LoVo (cell line): ENCODE measurements at places on chromosomes 6 and 20.

DNA sequence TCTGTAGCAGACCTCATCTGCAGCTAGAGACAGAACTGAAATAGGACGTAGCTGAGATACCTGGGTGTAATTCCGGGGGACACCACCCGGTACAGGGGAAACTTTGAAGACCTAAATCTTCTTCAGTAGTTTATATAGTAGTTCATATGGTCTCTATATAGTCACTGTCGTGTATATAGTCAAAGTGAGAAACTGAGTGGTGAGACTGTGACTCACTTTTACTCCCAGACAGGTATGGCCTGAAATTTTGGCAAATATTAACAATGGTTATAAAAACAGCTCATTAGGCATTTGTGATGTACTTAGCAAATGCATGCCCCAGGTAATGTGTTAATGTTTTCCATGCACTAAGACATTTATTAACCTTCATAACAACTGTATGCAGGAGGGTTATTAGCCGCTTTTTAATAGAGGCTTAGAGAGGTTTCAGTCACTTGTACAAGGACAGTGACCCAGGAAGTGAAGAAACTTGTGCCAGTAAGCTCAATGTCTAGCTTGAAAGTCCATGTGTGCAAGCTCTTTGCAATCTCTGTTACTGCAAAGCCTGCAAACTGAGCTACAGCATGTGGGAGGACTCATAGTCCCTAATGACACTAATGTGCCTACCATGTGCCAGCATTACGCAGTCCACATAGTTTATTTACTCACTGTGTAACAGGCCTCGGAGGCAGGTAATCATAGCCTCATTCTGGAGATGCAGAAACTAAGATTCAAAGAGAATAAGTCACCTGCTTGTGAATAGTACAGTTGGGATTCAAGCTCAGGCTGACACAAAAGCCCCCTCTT lies 165.4 kb upstream of the CHD6 start:
- DNase-seq = no peak

DNA sequence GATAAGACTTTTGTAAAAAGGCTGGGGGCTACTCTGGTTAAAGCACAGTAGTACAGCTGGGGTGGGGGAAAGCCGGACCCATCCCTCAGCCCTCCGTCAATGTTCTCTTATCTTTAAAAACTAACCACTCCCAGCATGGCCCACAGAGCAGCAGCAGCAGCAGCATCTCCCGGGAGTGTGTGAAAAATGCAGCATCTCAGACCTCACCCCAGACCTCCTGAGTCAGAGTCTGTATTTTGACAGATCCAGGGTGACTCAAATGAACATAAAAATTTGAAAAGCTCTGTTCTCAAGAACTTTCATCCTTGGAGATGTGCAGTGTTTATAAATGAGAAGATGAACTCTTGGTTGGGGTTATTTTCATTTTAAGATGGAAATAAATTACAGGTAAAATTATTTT lies 277.7 kb upstream of the ECI2 start:
- no peak for DNase-seq

DNA sequence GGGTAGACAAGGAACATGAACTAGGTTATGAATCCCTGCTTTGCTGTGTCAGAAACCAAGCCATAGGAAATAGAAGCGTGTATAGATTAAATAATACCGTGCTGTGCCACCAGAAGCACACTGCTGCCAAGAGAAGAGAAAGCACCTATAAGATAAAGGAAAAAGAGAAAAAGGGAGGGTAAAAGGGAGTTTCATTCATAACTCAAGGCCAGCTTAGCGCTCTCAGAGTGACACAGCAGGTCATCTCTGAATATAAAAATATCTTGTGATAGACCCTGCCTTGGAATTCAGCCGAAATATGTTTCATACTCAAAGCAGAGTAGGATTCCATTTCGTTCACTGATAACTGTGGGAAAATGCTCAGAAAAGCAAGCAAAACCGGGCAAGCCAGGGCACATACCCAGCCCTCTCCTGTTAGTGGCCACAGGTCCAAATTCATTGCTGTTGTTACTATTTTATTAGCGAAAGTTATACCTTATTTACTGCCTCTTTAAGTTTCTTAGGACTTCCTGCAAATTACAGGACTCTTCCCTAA lies 8.7 kb downstream of the JAG1 start:
- no peak for DNase-seq

DNA sequence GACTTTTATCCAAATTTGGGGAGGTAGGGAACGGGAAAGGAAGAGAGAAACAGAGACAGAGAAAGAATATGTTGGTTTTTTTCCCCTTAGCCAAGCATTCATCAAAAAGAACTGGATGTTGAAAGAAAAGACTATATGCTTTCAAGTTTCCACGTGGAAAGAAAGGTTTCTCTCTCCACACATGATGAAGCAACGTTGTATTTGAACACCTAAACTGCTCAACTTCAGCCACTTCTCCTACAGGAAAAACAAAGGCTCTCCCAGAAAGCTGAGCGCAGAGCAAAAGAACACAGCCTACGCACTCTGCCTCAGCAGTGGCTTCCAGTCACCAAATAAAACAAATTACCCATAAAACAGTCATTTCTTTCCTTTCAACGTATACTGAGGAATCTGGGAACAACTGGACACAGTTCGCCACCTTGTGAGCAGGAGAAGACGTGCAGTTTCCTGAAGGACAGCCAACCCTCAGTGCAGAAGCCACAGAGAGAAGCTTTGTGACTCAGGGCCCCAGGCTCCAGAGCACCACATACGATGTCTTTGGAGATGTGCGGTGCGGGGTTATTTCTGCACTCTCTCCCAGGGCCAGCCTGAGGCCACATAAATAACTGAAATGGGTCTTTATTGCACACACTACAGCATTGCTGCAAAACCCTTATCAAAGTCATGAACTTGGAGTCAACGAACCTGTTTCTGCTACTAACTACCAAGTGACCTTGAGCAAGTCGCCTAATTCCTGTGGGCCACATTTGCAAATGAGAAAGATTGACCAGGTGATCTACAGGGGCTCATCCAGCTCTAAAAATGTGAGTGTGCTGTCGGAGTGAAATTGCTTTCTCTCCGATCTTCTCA lies 10.1 kb downstream of the IL17F start:
- DNase-seq = peak; percentile 49

DNA sequence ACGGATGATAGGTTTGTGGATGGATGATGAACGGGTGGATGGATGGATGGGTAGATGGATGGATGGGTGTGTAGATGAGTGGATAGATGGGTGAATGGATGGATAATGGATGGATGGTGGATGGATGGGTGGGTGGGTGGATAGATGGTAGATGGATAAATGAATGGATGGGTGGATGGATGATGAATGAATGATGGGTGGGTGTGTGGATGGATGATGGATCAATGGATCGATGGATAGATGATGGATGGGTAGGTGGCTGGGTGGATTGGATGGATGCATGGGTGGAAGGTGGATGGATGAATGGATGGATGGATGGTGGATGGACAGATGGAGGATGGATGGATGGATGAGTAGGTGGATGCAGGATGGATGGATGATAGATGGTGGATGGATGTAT lies 394.1 kb downstream of the TAF4 start:
- no peak for DNase-seq

DNA sequence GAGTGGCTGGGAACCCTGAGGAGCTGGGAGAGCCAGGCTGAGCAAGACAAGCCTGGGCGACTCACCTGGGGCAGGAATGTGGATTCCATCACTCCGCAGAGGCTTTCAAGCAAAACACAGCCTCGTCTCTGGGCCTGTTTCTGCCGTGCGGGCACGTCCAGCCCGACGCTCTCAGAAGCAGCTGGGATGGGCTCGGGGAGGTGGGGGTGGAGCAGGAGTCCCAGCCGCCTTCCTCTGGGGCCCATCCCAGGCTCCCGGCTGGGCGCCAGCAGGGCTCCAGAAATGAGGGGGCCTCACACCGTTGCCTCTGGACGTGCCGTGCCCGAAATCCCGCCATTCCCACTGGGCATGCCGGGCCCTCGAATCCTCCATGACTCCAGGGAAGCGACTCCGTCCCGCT lies 8.7 kb upstream of the RPS21 start:
- DNase-seq = no peak

DNA sequence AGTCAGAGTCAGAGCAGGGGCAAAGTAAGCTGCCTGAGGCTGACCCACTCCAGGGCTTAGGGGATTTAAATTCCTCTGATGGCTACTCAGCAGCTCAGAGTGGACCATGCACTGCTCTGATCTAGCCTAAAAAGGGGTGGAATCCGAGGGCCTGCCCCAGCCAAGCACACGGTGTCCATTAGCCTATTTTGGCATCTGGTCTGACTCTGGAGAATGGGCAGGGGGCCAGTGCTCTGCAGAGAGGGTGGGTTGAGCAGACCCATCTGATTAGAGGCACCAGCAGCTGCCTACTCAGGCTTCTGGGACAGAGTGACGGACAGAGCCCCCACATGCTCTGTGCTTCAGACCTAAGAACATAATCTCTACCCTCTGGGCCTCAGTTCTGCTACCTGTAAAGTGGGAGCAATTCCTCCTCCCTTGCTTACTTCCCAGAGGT lies 25.9 kb upstream of the TGM2 start:
- no peak for DNase-seq

DNA sequence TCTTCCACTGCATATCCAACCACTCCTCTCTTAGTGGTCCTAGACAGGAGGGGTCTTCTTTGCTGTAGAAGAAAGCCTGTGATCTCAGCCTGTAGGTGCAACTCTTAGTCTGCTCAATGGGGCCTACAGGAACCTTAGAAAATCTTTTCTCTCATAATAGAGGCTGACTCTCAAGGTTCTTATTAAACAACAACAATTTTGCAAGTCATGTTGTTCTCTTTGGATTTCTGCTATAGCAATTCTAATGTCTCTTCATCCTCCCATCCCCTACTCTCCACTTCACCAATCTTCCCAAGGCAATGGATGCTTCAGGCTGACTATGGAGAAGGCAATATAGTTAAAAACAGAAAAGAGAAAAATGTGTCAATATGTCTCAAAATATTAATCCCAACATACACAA lies 40.8 kb upstream of the SPTLC3 start:
- no peak for DNase-seq

DNA sequence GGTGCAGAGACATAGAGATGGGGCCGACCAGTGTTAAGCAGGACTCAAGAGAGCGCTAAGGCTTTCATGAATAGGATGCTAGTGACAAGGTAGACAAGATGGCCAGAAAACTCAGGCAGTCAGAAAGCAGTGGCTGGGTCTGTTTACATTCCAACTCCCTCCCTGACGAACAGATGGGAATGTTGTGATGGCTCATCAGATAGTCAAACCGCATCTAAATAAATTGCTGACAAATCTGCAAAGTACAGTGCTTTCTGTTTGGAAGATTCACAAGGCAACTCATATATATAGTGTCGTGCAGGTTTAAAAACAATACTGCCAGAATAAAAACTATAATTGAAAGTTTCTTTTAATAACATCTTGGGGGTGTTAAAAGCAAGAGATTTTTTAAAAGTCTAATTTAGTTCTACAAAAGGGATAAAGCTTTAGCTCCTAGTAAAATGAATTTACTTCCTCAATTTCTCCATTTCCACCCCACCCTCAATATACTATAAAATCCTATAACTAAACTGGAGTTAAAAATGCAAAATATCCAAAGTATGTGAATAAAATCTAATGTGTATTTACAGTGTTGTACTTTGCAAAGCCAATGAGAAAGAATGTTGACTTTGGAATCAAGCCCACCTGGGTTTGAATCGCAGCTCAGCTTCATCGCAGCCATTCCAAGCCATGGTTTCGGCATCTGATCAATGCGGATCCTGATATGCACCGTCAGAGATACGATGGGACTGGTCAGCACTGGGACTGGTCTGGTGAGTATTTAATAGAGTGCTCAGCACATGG lies 247.3 kb upstream of the PDE10A start:
- DNase-seq = no peak

DNA sequence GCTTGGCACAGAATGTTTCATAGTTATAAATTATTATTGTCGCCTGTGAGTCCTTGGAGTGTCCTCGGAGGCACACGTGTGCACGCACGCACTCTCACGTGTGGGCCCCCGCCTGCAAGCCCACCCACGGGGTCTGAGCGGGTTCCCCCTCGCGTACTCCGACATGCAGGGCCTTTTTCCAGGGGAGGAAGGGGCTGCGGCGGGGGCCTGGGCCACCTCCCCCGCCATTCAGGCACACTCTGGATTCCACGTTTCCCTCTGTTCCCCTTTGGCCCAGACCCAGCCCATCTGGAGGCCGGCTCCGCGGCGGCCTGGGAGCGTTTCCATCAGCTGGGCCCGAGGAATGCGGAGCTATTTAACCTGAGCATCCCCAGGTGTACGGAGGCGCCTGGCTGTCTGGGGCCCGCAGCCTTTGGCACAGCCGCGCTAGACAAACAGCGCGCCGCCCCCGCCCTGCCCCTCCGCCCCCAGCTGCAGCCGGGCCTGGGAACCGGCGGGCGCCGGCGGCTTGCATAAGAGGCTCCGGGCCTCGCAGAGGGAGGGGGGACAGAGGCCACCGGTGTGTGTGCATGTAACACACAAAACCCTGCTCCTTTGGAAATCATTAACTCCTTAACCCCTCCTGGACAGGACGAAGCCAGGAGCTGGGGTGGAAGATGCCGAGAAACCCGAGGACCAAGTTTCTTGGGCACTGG lies 3.3 kb downstream of the ID1 start:
- peak; percentile 90 for DNase-seq

- no peak for DNase-seq
Measured at GRCh38 chr6:129184324-129184723, 301.4 kb downstream of the LAMA2 start.

- no peak for DNase-seq
Measured at GRCh38 chr6:111114482-111114881, 27.2 kb downstream of the SLC16A10 start.

DNA sequence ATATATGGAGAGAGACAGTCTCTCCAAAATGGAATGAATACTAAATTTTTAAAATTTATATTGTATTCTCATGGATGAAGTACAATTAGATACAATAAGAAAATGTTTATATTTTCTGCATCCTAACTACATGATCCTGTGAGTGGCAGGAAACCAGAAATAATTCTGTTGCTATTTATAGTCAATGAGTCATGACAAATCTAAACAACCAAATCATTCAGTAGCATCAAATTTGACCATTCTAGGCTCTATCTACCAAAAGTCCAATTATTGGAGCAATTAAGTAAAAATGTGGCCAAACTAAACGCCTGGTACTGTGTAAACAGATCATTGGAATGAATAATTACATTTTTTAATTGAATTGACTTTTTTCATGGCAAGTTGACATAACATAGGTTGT lies 959.8 kb downstream of the EPHA7 start:
- DNase-seq = no peak

DNA sequence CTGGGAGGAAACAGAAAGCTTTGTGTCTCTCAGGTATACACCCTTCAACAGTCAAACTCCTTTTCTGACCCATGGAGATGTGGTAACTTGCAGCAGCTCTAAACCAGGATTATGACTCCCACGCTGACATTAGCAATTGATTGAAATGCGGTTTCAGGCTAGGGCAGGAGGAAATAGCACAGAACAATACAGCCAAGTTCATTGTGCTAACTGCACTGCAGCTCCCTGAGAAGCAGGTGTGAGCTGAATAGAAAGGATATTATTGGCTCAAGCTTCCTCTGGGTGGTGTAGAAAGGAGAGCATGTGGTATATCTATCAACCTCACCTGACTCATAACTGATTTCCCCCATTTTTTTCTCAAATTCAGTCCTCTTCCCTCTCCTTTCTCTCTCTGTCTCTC lies 612.3 kb upstream of the BTBD3 start:
- no peak for DNase-seq

GRCh38 chr6:116485559-116486184 lies 24.5 kb downstream of the CALHM6 start:
- no peak for DNase-seq
